ENCODE measurements at places on chromosomes 3 and 15. TPM values are rescaled to one million over a fixed set of nuclear protein-coding genes. Genes with fewer than 3 reads are reported as not detected.

EEF1AKMT4 gene
- total RNA-seq = 5.6 TPM

ABHD5 gene
- total RNA-seq = 34.1 TPM

CPNE9 gene
- total RNA-seq = not detected

ARHGAP11A gene
- total RNA-seq = 7.4 TPM

PAK6 gene
- 19.9 TPM for total RNA-seq

CLDN16 gene
- 0.49 TPM for total RNA-seq

CCDC9B gene
- total RNA-seq = 16.0 TPM

CACNA2D2 gene
- 2.5 TPM for total RNA-seq

CHRNA3 gene
- total RNA-seq = 3.7 TPM

CELSR3 gene
- total RNA-seq = 2.2 TPM

PLXND1 gene
- total RNA-seq = 96.5 TPM

MAP6D1 gene
- not detected for total RNA-seq

POTEB2 gene
- not detected for total RNA-seq

CCR9 gene
- total RNA-seq = not detected

TRIM42 gene
- total RNA-seq = not detected

MST1R gene
- 38.1 TPM for total RNA-seq

EIF1B gene
- 18.9 TPM for total RNA-seq

ST3GAL6 gene
- total RNA-seq = 1.7 TPM

PIERCE2 gene
- total RNA-seq = not detected

GP5 gene
- not detected for total RNA-seq

WNT5A gene
- 52.3 TPM for total RNA-seq

HHATL gene
- not detected for total RNA-seq

CIP2A gene
- 6.9 TPM for total RNA-seq

GPR27 gene
- 1.2 TPM for total RNA-seq

PP2D1 gene
- total RNA-seq = not detected

GOLGA8R gene
- 3.2 TPM for total RNA-seq

KCNAB1 gene
- 3.9 TPM for total RNA-seq

UBAP1L gene
- total RNA-seq = 5.4 TPM

PATL2 gene
- not detected for total RNA-seq

CLRN1 gene
- total RNA-seq = not detected

KBTBD13 gene
- total RNA-seq = not detected

Measured in vagina (tissue), 2 donors.